Breast epithelium (tissue), 4 donors: ENCODE measurements at places on chromosomes 11 and 22.
A peak's percentile ranks its signal among the peaks of the same experiment; 100 is the strongest.

GRCh38 chr11:94049351-94049750, 28.2 kb downstream of the HEPHL1 start:
- no peak for DNase-seq

DNA sequence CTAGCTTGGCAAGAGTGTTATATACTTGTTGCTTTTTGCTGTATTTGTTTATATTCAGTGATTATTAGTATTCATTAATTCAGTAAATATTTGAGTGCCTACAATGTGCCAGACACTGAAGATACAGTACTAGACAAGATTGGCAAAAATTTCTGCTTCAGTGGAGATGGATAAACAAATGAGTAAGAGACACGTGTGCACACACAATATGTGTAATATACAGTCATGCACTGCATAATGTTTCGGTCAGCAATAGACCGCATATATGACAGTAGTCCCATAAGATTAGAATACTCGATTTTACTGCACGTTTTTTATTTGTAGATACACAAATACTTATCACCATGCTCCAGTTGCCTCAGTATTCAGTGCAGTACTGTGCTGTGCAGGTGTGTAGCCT, 104.9 kb upstream of the GAL start:
- no peak for DNase-seq

- no peak for DNase-seq
These were observed 10.4 kb upstream of the MED17 start for GRCh38 chr11:93773601-93774200.

GRCh38 chr11:84522331-84522730, 1104.8 kb downstream of the DLG2 start:
- DNase-seq: no peak

DNA sequence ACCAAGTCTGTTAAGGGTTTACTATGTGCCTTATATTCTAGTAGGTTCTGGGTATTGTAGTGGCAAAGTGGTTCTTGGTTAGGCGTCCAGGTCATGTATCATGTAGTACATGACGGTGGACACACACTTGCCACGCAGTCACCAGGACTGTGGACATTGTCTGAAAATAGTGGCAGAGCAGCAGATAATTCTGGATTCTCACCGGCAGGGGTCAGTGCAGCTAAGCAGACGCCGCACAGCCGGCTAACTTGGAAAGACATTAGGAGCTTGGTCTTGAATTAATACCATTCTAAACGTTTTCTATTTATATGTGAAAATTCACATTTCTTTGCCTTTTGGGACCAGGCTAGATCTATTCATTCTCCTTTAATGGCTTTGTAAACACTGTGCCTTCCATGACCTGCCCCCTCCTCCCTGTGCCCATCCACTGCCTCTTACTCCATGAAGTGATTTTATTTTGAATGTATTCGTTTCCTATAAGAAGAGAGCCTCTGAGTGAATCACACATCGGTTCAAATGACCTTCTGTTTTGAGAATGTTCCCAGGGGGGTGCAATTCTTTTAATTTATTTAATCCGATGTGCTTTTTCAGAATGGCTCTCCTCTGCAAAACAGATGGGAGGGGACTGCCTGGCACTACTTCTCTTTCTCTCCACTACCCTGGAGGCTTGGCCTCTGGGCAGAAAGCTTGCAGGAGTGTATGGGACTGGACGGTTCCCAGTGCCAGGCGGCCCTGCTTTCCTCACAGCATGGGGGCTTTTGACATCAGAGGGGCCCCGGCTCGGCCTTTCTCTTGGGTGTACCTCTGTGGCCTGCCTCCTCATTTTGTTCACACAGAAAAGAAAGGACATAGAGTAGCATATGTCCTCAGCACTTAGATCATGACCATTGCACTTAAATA, 378.0 kb downstream of the NTM start:
- DNase-seq: peak; percentile 20

DNA sequence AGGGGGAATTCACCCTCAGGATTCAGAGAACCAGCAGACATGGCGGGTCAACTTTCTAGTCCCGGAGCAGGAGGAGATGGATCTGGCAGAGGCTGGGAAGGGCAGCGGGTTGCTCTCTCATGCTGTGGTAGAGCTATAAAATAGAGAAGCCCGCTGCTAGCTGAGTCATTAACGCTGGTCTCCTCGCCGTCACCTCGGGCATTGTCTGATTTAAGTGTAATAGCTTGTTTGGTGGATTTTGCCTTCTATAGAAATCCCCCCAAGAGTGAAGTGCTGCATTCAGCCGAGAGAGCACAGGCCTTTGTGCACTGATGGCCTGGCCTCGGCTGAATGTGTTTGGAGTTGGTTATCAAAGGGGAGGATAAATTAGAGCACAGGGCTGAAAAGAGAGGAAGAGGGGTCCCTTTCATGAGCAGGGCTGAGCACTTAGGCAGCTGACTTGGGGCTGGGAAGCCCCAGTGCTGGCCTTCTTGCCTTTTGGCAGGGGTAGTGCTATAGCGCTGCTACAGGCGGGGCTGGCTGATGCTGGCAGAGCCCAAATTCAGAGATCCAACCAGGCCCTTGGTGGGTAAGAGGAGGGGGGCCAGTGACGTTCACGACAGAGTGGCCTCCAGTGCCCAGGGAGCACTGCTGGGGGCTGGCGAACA, 161.1 kb upstream of the CADM1 start:
- no peak for DNase-seq

DNA sequence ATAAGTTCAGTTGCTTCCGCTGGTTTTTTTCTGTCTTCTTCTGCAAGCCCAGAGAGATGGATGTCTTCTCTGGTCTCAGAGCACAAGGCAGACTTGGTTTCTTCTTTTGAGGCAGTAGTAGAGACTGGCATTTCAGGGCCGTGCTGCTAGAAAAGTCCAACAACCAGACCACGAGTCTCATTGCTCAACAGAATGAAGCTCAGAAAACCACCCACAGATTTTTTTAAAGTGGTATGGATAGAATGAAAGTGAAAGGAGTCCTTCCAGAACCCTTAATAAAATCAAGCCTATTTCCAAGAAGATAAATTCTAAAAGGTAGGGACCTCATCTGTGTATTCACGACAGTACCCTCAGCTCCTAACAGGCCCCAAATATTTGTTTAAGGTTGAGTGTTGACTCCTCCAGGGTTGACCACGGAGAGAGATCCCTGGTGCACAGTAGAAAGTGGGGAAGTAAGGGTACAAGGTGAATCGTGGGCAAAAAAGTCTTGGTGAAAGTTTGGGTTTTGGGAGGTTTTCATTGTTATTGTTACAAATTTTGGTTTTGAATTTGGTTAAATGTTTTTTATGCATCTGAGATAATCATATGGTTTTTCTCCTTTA, 43.6 kb upstream of the DDX6 start:
- no peak for DNase-seq

DNA sequence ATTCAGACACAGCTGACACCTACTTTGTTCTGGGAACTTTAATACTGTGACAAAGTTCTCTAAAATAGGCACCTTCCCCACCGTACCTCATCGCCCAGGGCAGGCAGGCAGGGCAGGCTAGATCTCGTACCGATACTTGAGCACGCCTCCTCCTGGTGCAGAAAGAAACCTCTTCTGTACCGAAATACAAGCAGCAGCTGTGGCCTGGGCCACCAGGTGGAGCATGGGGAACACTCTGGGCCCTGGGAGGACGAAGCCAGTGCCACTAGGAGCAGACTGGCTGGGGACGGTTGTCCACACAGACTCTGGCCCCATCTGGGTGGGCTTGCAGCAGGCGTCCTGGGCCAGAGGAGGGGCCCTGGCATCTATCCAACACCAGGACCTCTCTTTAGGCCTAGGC, 12.8 kb downstream of the PMM1 start:
- no peak for DNase-seq

GRCh38 chr11:122799406-122800105, 38.7 kb upstream of the CRTAM start:
- DNase-seq: no peak

- DNase-seq: no peak
These were observed 37.2 kb upstream of the CSNK2A3 start for GRCh38 chr11:11390068-11390771.

GRCh38 chr11:15048616-15049015, 24.8 kb upstream of the CALCB start:
- DNase-seq: no peak

DNA sequence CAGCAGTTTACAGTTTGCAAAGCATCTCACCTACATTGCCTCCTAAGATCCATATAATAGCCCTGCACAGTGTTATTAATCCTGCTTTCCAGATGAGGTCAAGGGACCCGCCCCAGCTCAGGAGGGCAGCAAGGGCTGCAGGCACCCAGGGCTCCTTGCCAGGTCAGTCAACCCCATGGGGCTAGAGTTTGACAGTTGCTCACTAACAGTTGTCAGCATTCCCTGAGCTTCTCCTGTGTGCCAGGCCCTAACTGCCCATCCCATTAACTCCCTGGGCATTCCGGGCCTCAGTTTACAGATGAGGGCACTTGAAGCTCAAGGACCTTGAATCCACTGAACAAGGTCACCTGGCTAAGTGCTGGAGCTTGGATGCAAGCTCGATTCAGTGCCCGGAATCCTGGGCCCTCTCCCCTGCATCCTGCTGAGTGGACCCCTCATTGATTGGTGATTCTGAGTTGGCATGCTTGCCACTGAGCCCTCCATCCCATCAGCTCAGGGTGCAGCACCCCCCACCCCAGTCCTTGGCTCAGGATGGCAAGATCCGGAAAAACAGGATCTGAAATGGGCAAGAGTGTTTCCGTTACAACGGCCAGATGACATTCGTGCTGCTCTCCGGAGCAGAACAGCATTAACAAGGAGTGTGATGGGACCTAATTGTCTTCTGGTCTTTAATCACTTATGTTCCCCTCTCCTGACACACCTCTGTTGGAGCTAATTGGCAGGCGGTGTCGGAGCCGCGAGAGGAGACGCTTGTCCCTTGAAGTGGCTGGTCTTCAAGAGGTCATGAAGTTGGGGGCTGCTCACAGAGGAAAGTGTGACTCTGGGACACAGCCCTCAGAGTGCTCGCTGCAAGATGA, 87.4 kb upstream of the SHISAL1 start:
- peak; percentile 49 for DNase-seq
